ENCODE measurements at places on chromosomes 6 and 20.

GRCh38 chr20:2911200-2911599 is 37.9 kb downstream of the PTPRA start:
- no peak for DNase-seq

- DNase-seq = no peak
Measured at GRCh38 chr6:137911675-137912191, 44.7 kb downstream of the TNFAIP3 start.

DNA sequence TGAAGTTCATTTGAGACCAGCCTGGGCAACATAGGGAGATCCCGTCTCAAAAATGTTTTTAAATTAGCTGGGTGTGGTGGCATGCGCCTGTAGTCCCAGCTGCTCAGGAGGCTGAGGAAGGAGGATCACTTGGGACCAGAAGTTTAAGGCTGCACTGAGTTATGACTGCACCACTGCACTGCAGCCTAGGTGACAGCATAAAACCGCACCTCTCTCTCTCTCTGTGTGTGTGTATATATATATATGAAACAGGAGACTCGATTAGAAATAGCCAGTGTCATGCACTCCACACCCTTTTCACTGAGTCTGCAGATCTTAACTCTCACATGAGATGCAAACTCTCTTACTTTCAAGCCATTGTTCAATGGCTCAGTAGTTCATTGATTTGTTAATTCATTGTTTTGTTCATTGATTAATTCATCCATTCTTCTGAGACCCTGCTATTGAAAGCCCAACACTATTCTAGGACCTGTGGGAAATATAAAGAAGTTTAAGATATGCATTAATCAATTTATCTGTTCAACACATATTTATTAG is 52.4 kb upstream of the MRPS10 start:
- no peak for DNase-seq

DNA sequence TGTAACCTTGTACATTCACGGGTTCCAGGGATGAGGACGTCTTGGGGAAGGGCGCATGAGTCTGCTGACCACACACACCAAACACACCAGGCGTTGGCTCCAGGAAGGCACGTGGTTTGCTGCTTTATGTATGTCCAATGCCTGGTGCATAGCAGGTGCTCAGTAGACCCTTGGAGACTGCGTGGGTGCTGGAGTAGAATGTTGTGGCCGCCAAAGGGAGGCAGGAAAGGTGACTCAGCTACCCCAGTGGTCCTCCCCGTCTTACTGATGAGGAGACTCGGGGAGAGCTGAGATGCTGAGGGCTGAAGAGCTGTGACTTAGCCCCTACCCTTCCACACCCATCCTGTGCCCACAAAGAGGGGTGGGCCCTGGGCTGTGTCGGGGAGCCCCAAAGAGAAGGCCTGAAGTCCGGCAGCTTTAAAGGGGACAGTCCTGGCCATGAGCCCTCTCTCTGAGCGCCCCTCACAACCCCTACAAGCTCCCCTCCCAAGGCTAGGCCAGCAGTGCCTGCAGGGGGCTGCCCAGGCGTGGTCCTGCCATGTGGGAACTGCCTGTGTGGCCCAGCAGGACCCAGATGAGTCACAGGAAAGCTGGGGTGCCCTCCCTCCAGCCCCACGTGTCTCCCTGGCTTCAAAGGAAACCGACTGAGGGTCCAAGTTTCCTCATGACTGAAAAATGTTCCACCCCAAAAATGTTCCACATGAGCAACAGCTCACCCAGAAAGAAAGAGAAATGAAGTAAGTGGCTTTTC is 28.0 kb upstream of the PTGIS start:
- no peak for DNase-seq

DNA sequence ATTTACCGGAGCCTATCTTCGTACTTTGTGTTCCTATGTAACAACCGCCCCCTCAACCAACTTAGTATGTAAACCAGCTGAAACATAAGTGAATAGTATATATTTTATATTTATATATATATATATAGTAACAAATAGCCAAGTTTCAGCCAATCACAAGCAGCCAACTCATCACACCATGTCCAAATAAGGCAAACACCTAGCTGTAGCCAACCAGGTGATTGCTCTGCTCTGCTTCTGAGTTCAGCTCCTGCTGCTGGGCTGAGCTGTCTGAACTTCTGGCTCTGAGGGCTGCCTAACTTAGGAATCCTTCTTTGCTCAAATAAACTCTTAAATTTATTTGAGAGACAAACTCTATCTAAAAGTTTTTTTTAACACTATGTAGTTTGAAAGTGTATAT is 101.6 kb upstream of the SOX4 start:
- DNase-seq = no peak

DNA sequence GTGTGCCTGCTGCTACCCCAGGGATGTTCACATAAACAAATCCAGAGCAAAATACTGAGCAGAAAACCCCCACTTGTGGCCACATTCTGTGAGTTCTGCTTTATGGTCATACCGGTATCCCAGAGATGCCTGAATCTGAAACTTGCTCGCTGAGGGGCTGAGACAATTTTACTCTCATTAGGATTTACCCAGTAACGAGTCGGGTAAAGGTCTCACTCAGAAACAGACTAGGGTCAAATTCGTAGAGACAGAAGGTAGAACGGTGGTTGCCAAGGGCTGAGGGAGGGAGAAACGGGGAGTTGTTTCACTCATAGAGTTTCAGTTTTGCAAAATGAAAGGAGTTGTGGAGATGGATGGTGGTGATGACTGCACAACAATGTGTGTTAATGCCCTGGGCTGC is 45.4 kb upstream of the NKX2-2 start:
- no peak for DNase-seq

GRCh38 chr6:151096691-151097606 is 142.8 kb upstream of the AKAP12 start:
- no peak for DNase-seq

GRCh38 chr6:73520688-73521350 is at the start of gene EEF1A1:
EEF1A1 (minus strand) TSS chr6:73521032; CDS start chr6:73520026, 1,006 bp downstream.
- DNase-seq = peak; percentile 98

DNA sequence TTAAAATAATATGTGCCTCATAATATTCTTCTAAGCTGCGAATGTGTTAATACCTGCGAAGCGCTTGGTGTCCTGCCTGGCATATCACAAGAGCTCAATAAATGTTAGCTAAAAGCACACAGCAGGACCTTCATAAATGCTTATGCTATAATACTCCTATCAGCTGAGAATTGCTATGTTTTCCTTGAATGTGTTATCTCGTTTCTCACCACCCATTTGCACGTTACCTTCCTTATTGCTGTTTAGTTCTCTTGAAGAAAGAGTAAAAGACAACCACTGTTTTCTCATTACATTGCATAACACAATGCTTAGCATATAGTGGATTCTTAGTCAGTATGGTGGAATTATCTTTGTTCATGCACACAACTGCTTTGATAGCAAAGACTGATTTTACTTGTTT is 76.6 kb downstream of the EDN1 start:
- DNase-seq = no peak

GRCh38 chr6:7685276-7685675 is 40.6 kb upstream of the BMP6 start:
- no peak for DNase-seq

GRCh38 chr6:119542037-119542436 is 192.5 kb upstream of the MAN1A1 start:
- DNase-seq = no peak

DNA sequence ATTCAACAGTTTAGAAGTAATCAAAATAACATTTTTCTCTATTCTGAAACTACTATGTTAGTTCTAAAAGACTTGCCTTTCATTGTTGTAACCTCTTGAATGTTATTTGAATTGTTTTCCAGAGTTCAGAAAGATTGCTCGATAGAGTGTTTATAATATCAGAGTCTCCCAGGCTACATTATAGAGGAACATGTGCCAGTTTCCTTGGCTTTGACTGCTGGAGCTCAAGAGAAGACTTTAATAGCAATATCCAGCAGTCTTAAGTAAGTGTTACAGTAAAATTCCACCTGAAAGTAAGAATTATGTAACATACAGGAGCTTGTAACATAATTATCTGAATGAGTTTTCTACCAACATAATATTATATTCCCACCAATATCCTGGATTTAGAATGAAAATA is 991.8 kb upstream of the ADGRB3 start:
- DNase-seq = no peak

DNA sequence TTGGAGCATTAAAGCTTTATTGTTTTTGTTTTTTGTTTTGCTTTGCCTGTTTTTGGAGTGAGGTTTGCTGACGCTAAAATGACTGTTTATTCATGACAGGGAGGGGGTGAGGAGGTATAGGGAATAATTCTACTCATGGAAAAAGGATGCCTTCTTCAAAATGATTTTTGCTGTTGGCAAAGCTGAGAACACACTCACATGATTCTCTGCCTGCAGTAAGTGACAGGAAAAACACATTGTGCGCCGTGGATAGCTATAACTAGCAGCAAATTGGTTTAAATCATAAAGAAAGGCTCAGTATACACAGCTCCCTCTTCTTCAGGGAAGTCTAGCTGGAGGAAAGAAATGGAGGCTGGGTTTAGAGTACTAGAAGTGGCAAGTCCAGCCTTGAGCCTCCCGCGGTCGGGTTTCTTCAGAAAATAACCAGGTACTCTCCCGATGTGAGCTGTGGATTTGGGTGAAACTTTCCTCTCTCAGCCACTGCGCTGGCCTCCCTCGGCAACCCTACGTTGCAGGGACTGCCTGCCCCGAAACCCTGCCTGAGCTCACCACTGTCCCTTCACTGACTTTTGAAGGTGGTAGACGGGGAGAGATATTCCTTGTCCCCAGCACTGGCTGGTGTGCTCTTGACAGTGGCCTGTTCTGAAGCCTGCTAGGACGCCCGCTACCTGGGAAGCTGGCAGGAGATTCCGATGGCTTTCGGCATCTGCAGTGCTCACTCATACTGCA is 278.2 kb downstream of the NRN1 start:
- no peak for DNase-seq

DNA sequence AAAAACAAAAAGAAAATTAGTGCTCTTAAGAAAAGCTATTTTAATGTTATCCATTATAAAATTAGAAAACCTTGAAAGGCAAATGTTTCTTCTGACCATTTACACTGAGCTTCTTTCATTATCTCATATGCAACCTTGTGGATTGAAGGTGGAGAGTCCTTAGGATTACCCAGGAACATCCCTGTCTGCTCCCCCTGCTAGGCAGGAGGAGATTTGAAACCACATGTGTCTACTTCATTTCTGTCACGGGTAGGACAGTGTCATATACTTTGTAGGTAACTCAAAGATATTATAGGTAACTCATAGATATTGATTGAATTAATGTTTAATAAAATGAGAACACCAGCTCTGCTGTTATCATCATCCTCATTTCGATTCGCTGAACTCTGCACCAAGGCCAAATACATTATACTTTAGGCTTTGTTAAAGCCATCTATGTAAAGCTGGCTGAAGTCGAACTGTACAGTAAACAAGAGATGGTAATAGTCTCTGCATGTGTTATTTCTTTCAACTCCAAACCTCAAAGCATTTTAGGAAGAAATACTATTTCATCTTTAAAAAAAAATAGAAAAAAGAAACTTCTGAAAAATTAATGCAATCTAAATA is 49.5 kb downstream of the HDAC2 start:
- no peak for DNase-seq

- DNase-seq = no peak
Measured at GRCh38 chr6:95545686-95546085, 31.6 kb upstream of the MANEA start.

DNA sequence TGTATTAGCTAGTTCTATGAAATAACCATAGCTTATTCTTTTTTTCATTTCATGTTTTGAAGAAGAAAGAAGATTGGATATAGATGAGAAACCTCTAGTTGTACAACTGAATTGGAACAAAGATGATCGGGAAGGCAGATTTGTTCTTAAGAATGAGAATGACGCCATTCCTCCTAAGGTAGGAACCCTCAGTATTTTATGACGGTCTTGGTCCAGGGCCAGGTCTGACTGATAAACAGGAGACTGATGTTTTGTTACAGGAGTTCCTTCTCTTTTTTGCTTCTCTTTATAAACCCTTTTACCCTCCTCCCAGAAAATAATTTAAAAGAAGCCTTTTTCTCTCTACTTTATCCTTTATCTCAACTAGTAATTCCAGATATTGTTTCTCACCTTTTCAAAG is 43.6 kb downstream of the AFDN start:
- DNase-seq = no peak

DNA sequence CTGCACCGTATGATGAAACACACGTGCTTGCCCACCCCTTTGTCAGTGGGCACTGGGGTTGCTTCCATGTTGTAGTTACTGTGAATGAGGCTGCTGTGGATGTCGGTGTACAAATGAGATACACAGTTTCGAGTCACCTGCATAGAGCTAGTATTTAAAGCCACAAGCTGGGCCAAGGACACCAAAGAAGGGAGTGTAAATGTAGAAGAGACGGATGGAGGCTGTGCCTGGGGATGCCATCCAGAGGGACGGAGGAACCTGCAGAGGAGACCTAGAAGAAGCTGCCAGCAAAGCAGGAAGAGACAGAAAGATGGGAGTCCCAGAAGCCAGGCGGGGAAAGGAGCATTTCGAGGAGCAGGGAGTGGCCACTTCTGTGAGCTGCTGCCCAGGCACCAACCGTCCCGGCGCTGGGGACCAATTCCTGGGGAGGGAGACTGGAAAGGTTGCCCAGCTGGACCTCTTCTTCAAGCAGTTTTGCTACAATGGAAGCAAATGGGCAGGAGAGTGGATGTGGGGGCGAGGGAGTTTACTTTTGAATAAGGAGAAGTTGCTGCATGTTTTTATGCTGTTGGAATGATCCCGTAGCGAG is 339.3 kb downstream of the ZFAND3 start:
- no peak for DNase-seq

DNA sequence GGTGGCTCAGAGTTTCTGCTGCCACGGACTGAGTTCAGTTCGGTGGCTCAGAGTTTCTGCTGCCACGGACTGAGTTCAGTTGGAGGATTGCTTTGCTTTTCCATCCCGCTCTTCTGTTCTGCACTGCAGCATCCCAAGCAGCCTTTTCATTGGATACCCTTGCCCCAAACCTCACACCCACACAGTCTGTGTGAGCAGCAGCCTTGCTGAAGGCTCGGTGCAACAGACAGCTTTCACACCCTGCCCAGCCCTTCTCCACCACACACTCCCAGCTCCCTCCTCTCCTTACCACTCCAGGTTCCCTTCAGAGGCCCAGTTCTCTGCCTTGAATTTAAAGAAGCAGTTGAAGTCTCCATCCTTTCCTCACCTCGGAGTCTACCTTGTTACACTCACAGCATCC is 52.5 kb upstream of the CHD6 start:
- DNase-seq = no peak

DNA sequence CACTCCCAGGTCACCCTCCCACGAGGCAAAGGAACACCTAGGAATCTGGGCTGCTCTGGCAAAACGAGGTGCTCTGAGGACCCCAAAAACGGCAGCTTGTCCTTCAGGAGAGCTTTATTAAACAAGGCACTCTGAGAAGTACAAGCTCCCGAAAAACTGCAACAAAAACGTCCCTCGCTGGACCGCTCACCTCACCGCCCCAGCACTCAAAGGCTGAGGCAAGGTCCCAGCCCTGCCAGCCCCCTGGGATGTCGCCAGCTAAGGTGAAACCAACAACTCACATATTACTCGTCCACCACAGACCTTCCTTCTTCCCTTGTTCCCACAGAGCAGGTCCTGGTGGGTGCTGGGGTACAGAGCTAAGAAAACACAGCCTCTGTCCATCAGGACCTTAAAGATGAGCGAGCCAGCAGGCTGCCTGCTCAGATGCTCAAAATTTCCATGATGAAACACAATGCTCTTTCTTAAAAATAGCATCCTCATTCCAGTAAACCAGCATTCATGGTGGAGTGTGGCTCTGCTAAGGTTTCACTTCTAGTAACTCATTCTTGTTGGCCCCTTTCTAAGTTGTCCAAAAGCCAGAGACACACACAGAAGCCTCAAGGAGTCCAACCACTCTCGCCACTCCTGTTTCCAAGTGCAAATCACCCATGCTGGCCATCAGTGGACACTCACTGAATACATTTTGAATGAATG is 35.9 kb downstream of the ATP9A start:
- DNase-seq = no peak

- DNase-seq = no peak
Measured at GRCh38 chr6:70479236-70479635, 65.9 kb downstream of the FAM135A start.

GRCh38 chr6:169034516-169035167 is 219.0 kb downstream of the THBS2 start:
- no peak for DNase-seq

All from HepG2 (cell line).